ENCODE measurements at places on chromosomes 7 and 10.

DNA sequence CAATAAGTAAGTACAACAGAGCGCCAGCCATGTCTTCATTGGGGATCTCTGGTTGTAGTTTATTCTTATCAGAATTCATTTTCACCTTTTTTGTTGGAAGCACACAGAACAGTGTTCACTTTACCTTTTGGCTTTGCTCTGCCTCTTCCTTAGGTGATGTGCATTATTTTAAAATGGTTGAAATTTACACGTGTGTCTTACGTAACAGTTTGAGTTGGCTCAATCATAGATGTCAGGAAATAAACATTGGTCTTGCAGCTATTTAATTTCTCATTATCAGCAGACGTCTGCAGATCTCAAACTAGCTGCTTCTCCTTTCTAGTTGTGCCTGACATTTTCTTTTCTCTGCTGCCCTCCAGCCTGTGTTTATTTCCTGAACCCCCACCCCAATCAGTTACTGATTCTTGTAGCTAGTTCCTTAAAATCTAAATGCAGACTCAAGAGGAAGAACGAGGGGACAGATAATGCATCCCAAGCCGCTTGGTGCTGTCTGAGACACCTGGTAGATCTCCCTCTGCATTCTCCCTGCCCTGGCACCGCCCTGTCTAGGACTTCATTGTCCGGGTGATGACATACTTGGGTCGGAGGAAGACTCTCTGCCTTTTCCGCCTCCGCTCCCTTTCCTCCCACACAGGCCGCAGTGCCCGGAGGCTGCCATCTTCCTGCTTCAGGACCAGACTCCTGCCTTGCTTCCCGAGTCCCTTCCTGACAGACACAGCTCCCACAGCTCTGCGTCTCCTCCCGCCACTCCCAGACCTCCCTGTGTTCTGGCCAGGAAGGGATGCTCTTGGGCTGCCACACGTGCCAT lies 108.2 kb downstream of the ANKRD61 start:
- no peaks in the 10 kb centered on the region for H3K27me3 ChIP-seq
- H3K36me3 ChIP-seq: peaks cover 30% of the 10 kb centered on the region
- no peak overlapping the region for H3K27ac ChIP-seq
- no peaks in the 10 kb centered on the region for H3K4me1 ChIP-seq
- H3K4me3 ChIP-seq: no peak overlapping the region

- no peaks in the 10 kb centered on the region for H3K27me3 ChIP-seq
- H3K4me1 ChIP-seq: peaks cover 13% of the 10 kb centered on the region
- H3K4me3 ChIP-seq: no peak overlapping the region
- no peak for DNase-seq
These were observed 54.7 kb downstream of the RASGEF1A start for GRCh38 chr10:43212043-43212721.

DNA sequence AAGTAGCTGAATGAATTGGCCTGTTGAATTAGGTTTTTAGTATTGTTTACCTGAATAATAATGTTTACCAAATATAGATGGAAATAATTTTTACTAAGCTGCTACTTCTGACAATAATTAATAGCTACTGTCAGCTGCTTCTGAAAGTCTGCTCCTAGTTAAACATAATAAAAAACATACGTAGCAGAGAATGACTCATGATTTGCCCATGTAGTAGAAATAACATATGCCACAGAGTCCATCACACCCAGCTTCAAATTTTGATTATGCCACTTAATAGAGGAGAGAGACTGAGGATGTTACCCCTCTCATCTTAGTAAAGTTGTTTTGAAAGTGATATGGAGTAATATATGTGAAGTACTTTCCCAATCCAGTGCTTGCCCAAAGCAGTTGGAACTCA lies 57.6 kb upstream of the MDFIC start:
- H3K27ac ChIP-seq: no peak overlapping the region
- H3K36me3 ChIP-seq: no peaks in the 10 kb centered on the region
- no peaks in the 10 kb centered on the region for H3K4me1 ChIP-seq
- no peak overlapping the region for H3K4me3 ChIP-seq

DNA sequence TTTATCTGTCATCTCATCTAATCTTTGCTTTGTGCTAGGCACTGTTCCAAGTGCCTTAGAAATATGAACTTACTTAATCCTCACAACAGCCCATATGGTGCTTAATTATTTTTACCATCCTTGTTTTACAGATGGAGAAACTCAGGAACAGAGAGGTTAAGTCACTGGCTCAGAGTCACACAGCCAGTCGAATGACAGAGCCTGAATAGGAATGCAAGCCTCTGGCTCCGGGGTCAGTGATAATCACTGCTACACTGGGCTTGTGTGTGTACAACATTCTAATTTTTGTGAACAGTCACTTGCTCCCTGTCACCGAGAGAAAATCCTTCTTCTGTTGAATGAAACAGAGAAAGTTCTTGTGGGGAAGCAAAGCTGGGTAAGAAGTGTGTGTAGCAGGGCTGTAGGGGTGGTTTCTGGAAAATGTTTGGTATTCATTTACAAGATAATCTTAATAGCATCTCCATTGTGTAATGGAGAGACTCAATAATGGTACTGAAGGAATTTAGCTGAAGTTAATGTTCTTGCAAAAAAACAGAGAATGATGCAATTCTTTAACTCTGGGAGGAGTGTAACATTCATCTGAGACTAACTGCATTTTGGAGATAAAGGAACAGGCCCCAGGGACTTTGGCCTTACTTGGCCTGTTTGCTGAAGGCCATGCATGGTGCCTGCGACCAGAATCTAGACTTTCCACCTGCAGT lies 290.6 kb downstream of the FRMD4A start:
- H3K4me1 ChIP-seq: no peaks in the 10 kb centered on the region
- no peaks in the 10 kb centered on the region for H3K36me3 ChIP-seq
- no peak overlapping the region for H3K27ac ChIP-seq
- no peaks in the 10 kb centered on the region for H3K27me3 ChIP-seq
- no peak for DNase-seq

DNA sequence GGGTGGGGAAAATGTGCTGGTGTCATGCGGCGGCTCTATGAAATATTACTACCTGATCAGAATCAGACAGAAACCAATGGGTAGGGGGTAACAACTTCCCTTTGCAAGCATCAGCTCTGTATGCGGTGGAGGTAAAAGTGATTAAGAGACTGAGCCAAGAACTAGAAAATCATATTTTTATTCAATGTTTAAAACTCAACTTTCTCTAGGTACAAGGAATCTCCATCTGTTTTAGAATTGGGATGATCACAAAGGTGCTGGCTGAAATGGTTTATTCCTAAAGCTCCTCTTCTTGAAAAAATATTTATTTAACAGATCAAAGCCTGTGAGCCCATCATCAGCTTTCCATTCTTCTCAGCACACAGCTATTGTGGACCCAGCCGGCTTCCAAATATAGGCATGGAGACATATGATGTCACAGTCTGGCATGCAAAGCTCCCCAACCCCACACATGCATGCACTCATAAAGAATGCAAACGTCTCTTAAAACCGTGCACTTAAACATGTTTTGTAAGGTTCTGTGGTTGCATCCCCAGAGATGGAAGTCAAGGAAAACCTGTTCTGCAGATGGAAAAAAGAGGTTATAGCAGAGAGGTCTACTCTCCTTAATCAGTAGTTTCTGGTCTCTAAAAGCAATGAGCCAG lies 126.0 kb downstream of the SKIDA1 start:
- DNase-seq: no peak
- H3K4me1 ChIP-seq: no peaks in the 10 kb centered on the region
- no peak overlapping the region for H3K27ac ChIP-seq
- no peaks in the 10 kb centered on the region for H3K27me3 ChIP-seq

DNA sequence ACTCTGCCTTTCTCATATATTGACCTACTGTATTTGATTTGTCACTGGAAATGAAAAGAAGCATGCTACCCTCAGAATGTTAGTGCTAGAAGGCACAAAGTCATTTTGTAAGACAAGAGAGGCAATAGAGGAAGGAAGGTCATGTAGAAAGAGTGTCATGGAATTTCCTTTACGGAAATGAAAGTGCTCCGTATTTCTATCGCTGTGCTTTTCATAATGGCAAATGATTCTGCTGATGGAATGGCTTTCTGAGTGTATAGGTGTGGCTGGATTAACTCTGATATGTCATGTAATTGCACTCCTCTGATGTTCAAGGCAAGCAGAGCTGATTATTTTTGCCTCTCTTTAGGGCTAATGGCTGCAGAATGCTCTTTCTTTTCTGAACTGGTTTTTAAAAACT lies 15.5 kb upstream of the STEAP4 start:
- H3K27me3 ChIP-seq: no peaks in the 10 kb centered on the region
- DNase-seq: no peak
- no peak overlapping the region for H3K27ac ChIP-seq
- H3K36me3 ChIP-seq: no peaks in the 10 kb centered on the region
- no peaks in the 10 kb centered on the region for H3K4me1 ChIP-seq

DNA sequence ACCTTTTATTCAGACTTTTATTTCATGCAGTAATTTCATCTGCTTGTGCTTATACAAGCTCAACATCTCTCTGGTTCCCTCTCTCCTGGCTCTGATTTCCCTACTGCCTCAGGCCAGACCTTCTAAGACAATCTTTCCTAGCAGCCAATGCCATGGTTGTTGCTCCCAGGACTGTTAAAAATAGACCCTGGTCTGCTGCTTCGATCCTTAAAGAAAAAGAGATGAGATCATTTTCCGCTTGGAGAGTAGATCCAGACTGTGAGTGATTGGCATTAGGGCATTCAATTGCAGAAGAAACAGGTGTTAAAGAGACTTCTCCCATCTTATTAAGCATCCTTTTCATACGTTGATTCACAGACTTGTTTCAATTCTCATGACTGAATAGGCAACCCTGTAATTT lies 68.4 kb upstream of the ITGB1 start:
- no peaks in the 10 kb centered on the region for H3K36me3 ChIP-seq
- no peak overlapping the region for H3K27ac ChIP-seq
- H3K4me1 ChIP-seq: peaks cover 18% of the 10 kb centered on the region
- no peaks in the 10 kb centered on the region for H3K27me3 ChIP-seq
- H3K4me3 ChIP-seq: no peak overlapping the region
- no peak for DNase-seq

DNA sequence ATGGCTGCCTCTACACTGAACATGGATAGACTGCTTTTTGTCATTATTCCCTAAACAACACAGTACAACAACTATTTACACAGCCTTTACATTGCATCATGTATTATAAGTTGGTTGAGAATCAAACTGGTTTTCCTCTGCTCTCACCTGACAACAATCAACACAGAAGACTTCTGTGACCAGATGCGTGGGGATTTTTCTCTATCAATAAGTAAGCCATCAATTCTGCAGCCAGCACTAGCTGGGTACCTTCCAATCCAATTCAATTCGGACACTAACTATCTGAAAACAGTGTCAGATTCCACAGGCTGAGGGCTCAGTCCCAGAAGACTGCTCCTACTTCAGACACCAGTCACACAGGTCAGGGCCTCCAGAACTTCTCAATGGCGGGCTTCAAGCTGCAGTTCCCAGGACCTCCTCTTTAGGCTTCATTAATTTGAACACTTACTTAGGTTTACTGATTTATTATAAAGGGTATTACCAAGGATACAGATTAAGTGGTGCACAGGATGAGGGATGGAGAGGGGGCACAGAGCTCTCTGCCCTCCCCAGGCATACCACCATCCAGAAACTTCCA lies 36.4 kb upstream of the ASL start:
- H3K27ac ChIP-seq: no peak overlapping the region
- H3K4me3 ChIP-seq: no peak overlapping the region
- DNase-seq: no peak
- H3K36me3 ChIP-seq: no peaks in the 10 kb centered on the region
- peaks cover 3% of the 10 kb centered on the region for H3K27me3 ChIP-seq

DNA sequence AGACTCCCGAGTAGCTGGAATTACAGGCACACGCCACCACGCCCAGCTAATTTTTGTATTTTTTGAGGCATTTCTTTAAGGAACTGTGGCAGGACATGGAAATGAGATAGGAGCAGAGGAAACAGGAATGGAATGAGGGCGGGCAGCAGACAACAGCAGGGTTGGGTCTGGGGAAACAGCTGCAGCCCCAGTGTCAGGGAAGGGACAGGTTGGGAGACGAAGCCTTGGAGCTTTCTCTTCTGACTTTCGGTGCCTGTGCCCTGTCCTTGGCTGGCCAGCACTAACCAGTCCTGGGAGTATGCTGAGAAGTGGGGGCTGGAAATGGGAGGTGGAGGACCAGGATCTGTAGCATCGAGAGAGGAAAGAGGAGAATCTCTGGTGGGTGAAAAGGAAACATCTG lies 47.4 kb downstream of the ATOH7 start:
- H3K27me3 ChIP-seq: peaks cover 4% of the 10 kb centered on the region
- H3K36me3 ChIP-seq: no peaks in the 10 kb centered on the region
- DNase-seq: no peak
- H3K27ac ChIP-seq: no peak overlapping the region

- no peaks in the 10 kb centered on the region for H3K4me1 ChIP-seq
- no peaks in the 10 kb centered on the region for H3K36me3 ChIP-seq
- no peaks in the 10 kb centered on the region for H3K27me3 ChIP-seq
- no peak for DNase-seq
These were observed 336.2 kb downstream of the WDR11 start for GRCh38 chr10:121187391-121187790.

- H3K4me3 ChIP-seq: no peak overlapping the region
- no peaks in the 10 kb centered on the region for H3K4me1 ChIP-seq
- no peak for DNase-seq
- H3K27me3 ChIP-seq: no peaks in the 10 kb centered on the region
- H3K27ac ChIP-seq: no peak overlapping the region
These were observed 78.5 kb upstream of the CTTNBP2 start for GRCh38 chr7:117951691-117952280.

- H3K4me1 ChIP-seq: no peaks in the 10 kb centered on the region
- H3K27ac ChIP-seq: no peak overlapping the region
- H3K36me3 ChIP-seq: peaks cover 76% of the 10 kb centered on the region
- H3K27me3 ChIP-seq: no peaks in the 10 kb centered on the region
These were observed 71.2 kb downstream of the SHH start for GRCh38 chr7:155741082-155741481.

- H3K27me3 ChIP-seq: no peaks in the 10 kb centered on the region
- no peaks in the 10 kb centered on the region for H3K36me3 ChIP-seq
- H3K4me3 ChIP-seq: no peak overlapping the region
- H3K27ac ChIP-seq: no peak overlapping the region
- no peaks in the 10 kb centered on the region for H3K4me1 ChIP-seq
- no peak for DNase-seq
These were observed 33.1 kb upstream of the EGFR start for GRCh38 chr7:54985426-54986330.

DNA sequence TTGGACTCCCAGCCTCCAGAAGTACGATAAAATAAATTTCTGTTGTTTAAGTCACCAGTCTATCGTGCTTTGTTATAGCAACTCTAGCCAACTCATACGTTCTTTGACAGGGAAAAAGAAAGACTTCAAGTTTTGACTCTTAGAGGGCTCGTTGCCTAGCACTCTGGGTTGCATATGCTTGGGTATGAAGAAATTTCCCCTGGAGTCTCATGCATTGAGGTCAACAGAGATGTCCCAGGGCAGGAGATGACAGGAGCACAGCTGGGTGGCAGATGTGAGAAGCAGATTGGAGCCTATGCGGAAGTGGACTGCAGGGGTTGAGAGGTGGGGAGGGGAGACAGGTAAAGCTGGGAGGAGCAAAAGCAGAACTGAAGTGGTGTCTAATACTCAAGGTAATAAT lies 63.3 kb upstream of the JAZF1 start:
- DNase-seq: no peak
- no peak overlapping the region for H3K4me3 ChIP-seq
- H3K36me3 ChIP-seq: no peaks in the 10 kb centered on the region
- peaks cover 3% of the 10 kb centered on the region for H3K4me1 ChIP-seq

Data from natural killer cell (primary cell).